ENCODE measurements at places on chromosomes 2 and 18.

- DNase-seq, result no peak
Measured at GRCh38 chr2:130726614-130727180, 2.2 kb upstream of the GPR148 start.

DNA sequence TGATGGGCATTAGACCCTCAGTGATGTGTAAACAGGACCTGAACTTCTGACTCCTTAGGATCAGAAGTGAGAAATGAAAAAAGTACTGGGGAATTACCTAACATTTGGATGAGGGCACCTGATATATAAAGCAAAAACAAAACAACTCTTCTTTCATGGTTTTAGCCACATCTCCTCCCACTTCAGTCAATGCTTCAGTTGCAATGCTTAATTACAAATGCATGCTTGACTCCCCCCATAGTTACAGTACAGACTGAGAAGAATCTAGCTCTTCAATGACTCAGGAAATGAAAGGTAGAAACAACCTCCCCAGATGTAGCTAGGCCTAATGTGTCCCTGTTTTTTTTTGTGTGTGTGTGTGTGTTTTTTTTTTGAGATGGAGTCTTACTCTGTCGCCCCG is 276.8 kb upstream of the POU3F3 start:
- DNase-seq, result no peak

DNA sequence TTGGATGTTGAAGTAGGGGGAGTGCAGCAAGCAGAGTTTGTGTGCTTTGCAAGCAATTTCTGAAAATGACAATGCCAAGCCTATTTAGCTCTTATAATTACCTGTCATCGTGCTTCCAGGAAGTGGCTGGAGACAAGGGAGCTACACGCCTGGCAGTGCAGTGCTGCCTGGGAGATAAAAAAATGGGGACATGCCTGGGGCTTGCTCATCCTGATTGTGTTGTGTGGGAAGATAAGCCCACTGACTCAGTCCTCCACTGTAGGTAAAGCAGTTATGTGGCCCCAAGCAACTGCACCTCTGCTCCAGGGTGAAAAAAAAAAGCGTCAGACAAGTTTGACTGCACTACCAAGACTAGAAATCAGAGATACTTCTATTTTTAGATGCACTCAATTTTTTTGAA is 396.9 kb upstream of the NXPH2 start:
- DNase-seq, result no peak

GRCh38 chr18:21525916-21526315 is 74.6 kb downstream of the ESCO1 start:
- no peak for DNase-seq

Data from GF-D8 (cell line).